ENCODE measurements at places on chromosomes 6 and 20.

DNA sequence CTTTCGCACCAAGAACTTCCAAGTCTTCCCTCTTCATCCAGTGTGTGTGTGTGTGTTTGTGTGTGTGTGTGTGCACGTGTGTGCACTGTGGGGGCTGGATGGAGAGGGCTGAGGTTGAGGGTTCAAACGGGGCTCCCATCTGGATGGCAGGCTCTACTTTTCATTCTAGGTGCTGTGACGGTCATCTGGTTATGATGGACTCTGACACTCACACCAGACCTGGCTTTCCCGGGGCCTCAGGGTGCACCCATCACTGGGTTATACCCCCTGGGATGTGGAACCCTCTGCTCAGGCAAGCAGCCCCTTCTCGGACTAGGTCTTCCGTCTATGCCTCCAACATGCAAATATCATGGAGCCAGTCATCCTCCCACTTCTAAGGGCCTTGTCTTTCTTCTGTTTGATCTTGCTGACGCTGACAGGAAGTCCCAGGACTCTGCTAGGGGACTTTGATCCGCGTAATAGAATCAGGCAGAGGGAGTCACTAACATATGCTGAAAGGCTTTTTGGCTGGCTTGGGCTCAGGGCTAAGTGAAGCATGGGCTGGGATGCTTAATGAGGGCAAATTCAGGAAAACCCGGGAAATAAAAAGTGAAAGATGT is 313.6 kb downstream of the CDC5L start:
- peak; percentile 58 for DNase-seq

DNA sequence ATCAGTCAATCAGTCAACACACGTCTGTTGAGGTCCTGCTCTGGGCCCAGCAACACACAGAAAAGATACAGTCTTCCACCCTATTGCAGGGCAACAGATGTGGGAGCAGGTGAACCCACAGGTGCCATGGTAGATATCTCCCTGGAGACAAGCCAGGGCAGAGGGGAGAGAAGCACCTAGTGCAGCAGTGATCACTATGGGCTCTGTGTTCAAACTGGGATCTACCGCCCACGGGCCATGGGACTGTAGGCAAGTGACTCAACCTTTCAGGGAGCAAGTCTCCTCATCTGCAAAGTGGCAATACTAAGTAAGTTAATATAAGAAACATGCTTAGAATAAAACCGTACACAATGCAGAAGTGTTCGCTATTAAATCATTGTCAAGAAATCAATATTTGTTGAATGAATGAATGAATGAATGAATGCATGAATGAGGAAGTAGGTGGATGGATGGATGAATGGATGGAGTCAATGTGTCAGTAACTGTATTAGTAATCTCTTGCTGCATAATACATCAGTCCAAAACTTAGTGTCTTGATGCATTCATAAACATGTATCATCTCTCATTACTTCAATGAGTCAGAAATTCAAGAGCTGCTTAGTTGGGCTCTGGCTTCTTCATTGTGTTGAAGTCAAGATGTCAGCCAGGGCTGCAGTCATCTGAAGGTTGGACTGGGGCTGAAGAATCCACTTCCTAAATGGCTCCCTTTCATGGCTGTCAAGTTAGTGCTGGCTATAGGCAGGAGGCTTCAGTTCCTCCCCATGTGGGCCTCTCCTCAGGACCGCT is 31.9 kb upstream of the NFATC2 start:
- peak; percentile 49 for DNase-seq

DNA sequence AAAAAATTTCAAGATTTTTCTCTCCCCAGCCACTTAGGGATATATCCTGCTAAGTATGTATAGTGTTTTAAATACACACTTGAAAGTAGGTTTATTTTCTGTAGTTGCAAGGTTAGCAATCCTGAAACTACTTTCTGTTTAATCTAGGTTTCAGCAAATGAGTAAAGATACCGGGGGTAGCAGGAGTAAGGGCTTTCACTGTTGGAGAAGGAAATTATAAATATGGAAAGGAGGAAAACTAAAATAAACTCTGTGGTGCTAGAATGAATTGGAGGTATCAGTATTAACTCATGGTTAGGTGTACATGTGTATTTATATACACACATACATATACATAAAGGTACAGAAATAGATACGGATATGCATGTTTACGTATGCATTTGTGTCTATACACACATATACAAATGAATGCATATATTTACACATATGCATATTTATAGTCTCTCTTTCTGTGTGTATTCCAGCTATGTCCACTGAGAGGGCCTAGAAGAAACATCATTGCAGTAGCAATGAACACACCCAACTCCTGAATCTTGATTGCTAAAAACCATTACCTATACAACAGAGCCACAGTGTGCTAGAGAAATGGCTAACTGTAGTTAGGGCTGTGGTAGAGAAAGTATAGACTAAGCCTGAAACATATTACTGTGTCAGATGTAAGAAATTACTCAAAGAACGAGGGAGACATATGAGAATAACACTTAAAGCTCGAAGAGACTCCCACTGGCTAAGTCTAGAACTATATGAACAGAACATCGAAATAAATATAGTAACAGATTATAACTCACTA is 95.9 kb upstream of the EMILIN3 start:
- DNase-seq = no peak

GRCh38 chr6:43804550-43805223 is 34.7 kb downstream of the VEGFA start:
- DNase-seq = no peak

DNA sequence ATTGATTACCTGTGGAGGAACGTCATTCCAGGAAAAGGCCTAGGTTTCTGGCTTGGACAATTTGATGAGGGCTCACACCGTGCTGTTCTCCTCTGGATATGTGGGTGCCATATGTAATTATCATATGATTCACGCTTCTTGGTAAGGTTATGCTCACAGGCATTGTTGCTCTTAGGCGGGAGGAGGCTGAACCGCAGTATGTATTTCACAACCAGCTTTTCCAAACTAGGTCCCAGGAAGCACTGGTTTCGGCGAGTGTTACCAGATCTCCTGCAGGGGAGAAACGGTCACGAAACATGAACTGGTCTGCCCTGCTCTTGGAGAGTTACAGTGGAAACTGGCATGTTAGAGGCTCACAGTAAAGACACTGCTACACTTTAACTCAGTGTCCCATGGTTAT is 793 bp upstream of the FAM50B start:
- peak; percentile 35 for DNase-seq

DNA sequence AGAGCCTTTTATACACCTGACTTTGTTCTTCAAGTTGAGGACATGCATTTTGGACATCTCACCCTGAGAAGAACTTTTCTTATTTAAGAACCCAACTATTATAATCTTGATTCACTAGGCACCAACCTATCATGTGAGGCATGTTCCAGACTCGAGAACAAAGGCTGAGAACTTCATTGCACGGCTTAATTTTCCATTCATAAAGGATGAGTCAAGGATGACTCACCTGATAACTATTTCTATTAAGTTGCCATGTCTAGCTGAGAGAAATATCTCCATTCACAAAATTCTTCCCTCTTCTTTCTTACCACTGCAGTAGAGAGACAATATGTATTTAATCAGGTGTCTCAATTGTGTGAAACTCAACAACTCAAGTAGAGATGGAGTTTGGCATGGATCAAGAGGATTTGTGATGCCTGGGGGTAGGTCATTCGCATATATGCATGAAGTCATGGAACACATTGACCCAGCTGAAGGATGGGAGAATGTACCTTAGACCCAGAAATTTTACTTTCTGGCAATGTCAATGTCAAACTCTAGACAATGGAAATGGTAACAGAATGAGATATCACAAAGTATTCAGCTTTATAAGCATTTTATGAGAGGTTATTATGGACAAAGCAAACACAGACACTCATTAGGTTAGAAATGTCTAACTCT is 208.7 kb upstream of the PRND start:
- peak; percentile 95 for DNase-seq

DNA sequence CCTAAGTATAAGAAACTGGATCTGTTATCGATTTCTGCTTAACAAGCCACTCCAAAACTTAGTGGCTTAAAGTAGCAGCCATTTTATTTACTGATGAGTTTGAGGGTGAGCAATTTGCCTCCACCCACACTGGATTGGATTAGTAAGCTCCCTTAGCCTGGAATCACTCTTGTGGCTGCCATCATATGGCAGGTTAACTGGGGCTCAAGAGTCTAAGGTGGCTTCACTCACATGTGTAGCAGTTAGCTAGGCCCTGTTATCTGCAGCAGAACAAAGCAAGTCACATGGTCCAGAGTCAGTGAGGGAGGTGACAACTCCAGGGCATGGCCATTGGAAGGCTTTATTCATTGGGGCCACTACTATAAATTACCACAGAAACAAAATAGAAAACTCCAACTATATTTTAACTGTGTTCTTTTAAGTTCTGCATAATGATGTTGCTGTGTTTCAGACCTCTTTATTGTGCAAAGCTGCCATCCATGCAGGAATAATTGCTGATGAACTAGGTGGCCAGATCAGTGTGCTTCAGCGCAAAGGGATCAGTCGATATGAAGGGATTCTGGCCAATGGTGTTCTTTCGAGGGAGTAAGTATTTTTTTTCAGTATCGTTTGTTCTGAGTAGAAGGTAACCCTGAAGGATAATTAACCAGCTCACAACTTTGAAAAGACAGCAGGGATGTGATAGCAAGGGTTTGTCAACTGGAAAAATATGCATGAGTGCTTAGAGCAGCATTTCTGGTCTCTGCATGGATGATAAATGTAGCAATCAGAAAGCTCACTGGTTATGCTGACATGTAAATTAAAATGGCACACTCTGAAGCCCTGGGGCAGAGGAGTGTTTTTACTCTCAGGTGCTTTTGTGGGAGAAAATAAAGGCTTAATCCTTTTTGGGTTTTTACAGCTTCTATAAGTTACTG is 49.6 kb downstream of the DCBLD1 start:
- DNase-seq = peak; percentile 59

GRCh38 chr6:81485395-81485794 is 267.1 kb downstream of the TENT5A start:
- peak; percentile 17 for DNase-seq

DNA sequence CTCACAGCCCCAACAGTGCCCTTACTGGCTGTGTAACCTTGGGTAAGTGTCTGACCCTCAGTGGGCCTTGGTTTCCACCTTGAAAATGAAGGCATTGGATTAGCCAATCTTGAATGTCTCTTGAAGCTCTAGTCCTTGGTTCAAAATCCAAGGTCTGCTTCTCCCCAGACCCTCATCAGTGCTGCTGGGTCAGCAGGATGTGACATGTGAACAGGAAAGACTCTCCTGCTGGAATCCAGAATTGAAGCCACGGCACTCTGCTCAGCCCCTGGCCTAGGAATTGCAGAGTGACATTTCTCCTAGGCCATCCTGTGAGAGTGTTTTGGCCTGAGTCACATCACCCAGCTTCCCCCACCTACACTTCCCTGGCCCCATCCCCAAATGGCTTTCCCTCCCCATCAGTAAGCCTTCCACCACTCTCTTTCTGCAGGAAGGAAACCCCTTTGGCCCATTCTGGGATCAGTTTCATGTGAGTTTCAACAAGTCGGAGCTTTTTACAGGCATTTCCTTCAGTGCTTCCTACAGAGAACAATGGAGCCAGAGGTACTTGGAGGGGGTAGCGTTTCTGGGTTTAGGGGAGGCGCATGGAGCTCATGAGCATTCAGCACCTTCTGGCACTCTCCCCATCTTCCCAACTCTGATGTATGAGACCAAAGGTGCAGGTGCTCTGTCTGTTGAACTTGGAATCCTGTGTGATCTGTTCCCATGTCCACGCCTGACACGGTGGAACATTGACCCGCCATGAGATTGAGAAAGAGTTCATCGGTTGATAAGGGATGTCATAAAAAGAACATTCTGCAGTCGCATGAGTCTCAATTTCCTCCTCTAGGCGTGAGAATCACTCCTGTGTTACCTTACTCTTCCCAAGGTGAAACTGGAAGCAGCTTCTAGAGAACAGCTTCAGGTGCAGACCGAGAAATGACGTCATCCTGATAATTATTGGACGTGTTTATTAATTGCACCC is 8.8 kb downstream of the POFUT1 start:
- no peak for DNase-seq

DNA sequence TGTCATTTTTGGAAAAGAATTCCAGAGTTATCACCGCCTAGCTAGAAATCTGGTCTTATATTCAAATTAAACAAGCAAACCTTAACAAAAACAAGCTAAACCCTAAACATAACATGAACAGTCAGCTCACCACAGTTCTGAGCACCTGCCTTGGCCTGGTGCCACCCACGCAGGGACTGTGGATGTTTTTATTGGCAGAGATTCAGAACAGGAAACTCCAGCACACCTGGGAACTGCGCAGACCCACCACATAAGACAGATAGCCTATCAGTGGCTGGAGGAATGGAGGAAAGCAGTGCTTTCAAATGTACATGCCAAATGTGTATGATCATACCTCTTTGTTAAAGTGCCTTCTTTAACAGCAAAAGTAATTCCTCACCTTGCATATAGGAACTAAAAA is 8.9 kb downstream of the SLC16A10 start:
- DNase-seq = no peak

GRCh38 chr6:129936329-129937165 is 75.4 kb upstream of the TMEM244 start:
- peak; percentile 84 for DNase-seq

- no peak for DNase-seq
These were observed 119.6 kb downstream of the TSHZ2 start for GRCh38 chr20:53091789-53092188.

GRCh38 chr6:17031961-17032360 is 69.9 kb upstream of the STMND1 start:
- no peak for DNase-seq

DNA sequence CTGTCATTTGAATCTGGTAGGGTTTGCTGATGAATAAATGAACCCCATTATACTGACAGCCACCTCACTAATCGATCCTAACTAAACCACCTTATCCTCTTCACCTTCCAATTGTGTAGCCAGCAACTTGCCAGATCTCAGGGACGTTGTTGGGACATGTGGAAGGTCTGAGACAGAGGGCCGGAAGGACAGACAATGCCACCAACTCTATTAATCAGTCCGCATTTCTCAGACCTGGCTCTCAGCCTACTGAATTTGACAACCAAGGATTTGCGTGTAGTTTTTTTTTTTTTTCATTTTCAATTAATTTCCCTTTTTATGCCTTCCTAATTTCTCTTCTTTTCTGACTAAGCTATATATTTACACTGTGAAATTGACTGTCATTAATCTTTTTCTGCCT is 122.5 kb downstream of the CARMIL1 start:
- DNase-seq = no peak

- no peak for DNase-seq
These were observed 67.8 kb downstream of the LY86 start for GRCh38 chr6:6656287-6656686.

GRCh38 chr6:31513456-31514165 is 15.2 kb upstream of the MCCD1 start:
- DNase-seq = no peak

DNA sequence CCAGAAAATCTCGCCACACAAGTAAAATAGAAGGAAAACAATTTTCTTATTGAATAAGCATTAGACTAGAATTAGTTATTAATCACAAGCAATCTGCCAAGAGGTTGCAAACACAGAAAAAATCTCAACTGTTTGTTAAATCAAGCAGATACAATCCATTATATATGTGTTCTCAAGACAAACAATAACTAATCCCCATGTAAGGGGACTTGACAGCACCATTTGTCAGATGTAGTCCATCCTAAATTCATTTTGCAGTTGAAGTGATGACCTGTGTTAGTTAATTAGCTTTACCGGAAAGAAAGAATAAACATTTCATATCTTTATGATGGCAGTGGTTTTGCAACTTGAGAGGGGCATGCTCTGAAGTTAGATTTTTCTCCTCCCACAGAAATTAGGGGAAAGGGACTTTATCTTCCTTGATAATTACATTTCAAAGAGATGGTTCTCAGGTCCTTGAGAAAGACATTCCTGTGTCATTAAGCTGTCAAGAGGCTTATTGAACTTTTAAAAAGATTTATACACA is 1588.0 kb downstream of the GRIK2 start:
- no peak for DNase-seq

GRCh38 chr6:70667256-70667710 is 400 bp upstream of the SMAP1 start:
- no peak for DNase-seq

- DNase-seq = no peak
These were observed 684.4 kb upstream of the CITED2 start for GRCh38 chr6:140058863-140059262.
